ENCODE measurements at places on chromosomes 12 and 14.

GRCh38 chr12:71556448-71556847 is 107.2 kb downstream of the ZFC3H1 start:
- no peak for DNase-seq

GRCh38 chr12:26255893-26256645 is 60.7 kb downstream of the SSPN start:
- DNase-seq = no peak

DNA sequence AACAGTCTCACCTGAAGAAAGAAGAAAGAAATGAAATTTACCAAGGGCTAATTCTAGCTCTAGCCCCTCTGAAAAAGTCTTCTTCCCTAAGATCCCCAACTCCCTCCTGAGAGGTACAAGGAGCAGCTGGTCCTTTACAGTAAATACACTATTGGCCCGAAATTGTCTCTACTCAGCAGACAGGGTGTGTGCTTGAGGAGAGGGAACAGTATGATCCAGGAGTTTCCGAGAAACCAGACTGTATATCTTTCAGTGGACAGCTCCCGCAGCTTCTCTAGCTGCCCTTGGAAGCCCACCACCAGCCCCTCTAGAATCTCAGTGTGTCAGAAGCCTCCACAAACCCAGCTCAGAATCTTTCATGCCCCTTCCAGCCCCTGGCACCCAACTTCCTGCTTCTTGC is 8.1 kb downstream of the GPR84 start:
- no peak for DNase-seq

- DNase-seq = no peak
Observed at GRCh38 chr12:3838076-3838475, 35.1 kb downstream of the PARP11 start.

DNA sequence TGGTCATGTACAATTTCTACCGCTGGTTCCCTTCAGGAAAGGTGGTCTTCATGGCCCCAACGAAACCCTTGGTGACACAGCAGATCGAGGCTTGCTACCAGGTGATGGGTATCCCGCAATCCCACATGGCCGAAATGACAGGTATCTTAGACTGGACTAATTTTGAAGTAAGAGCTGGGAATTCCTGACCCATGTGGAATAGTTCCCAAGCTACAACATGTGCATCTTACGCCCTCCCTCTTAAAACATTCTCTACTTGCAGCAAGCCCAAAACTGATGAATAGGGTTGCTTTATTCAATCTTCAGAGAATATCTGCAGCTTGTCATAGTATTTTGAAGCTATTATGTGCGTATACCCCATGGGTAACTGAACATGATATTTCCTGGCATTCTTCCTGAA is 669 bp downstream of the FANCM start:
- no peak for DNase-seq

DNA sequence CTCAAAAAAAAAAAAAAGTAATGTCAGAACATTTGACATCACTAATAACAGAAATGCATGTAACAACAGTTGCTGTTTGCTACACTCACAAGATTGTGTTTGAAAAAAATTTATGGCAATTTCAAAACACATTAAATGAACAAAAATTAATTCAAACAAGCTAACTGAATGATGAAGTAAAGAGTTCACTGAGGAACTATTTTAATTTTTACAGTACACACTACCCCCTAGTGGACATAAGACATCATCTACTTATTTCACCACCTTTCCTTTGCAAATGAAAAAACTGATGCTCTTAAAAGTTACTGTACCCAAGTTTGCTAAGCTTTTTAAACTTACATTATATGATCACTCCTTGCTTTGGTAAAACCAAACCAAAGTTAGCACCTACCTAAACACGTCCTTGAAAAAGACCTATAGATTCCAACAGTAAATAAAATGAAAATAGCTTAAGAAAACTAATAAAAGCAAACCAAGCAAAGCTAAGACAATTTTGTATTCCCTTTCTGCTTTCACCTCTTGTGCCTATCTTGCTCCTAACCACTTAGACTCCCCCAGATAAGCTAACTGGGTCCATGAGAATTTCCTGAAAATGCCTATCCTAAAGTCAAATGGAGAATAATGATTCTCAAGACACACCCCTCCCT is 22.2 kb downstream of the UBE2N start:
- DNase-seq = peak; percentile 72

GRCh38 chr12:6463858-6464257 is 6.6 kb downstream of the VAMP1 start:
- DNase-seq = no peak

Measured in ELR (cell line).